ENCODE measurements at places on chromosomes 16 and 17. TPM values are rescaled to one million over a fixed set of nuclear protein-coding genes. Genes with fewer than 3 reads are reported as not detected.

- DNase-seq = no peak
Measured at GRCh38 chr16:81848306-81848853, 69.3 kb downstream of the PLCG2 start.

- DNase-seq = no peak
Measured at GRCh38 chr17:69561462-69561861, 147.0 kb downstream of the MAP2K6 start.

- no peak for DNase-seq
Measured at GRCh38 chr17:13393841-13394710, 207.7 kb downstream of the HS3ST3A1 start.

- DNase-seq = no peak
Measured at GRCh38 chr16:83159049-83159448, 532.3 kb downstream of the CDH13 start.

DNA sequence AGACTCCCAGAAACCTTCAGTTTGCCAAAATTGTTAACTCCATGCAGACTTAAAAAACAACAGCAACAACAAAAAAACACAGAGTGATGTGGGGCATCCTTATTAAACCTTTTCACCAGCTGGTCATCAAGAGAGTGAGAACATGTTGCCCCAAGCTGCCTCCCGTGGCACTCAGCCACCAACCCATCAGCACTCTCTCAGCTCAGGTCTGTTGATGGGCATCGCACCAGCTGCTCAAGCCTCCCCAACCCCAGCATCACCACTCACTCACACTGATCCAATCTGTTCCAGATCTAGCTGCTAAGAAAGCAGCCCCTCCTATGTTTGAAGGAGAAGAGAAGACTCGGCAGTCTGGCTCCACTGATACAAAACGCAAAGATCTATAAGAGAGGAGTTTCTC lies 46.8 kb downstream of the SLC39A11 start:
- DNase-seq = no peak

GRCh38 chr16:86221085-86221484 lies 289.2 kb upstream of the FOXF1 start:
- DNase-seq = no peak

DNA sequence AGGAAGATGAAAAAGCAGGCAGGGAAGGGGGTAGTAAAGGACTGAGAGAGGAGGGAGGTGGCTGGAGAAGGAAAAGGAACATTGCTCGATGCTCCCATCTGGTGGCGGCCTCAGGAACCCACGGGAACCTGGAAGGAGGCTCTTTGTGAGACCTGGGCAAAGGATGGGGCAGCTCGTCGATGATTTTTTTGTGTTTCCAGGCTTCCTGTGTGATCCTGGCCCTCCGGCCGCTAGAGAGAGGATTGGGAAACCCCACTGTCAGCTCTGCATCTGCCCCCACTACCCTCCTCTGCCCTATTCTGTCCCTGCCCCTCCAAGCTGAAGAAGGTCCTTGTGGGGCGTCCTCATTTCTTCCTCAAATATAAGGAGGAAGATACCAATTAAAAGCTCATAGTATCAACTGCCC lies 6.6 kb downstream of the WFIKKN2 start:
- DNase-seq = no peak

DNA sequence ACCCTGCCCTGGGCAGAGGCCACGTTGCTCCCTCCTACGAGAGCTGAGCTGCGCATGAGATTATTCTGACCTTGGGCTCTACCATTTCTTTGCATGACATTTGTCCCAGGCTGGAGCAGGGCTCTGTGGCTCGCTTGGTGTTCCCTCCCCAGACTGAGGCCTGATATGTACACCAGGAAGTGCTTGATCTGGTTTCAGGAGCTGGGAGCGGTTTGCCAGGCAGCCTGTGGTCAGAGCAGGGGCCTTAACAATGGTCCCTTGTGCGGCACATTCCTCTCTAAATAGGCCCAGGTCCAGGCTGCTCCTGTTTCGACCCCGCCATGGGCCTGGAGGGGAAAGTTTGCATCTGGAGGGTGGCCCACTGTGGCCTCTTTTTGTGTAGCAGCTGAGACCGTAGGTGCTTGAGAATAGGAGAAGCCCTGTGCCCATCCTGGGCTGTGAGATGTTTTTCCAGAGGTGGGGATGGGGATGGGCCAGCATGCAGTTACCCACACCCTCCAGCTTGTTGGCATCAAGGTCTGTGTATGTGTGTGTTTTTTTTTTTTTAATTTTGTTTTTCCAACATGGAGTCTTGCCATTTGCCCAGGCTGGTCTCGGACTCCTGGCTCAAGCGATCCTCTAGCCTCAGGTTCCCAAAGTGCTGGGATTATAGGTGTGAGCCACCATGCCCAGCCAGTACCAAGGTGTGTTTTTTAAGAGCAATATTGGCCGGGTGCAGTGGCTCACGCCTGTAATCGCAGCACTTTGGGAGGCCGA lies 253.9 kb downstream of the SEC14L1 start:
- DNase-seq = no peak

GRCh38 chr17:29292071-29292991 lies 1.6 kb downstream of the NUFIP2 start:
- peak; percentile 20 for DNase-seq

GRCh38 chr17:80827646-80828643 lies 163.7 kb upstream of the CHMP6 start:
- DNase-seq = no peak

GRCh38 chr17:28041844-28042656 lies 427 bp upstream of the NLK start:
- DNase-seq = no peak

DNA sequence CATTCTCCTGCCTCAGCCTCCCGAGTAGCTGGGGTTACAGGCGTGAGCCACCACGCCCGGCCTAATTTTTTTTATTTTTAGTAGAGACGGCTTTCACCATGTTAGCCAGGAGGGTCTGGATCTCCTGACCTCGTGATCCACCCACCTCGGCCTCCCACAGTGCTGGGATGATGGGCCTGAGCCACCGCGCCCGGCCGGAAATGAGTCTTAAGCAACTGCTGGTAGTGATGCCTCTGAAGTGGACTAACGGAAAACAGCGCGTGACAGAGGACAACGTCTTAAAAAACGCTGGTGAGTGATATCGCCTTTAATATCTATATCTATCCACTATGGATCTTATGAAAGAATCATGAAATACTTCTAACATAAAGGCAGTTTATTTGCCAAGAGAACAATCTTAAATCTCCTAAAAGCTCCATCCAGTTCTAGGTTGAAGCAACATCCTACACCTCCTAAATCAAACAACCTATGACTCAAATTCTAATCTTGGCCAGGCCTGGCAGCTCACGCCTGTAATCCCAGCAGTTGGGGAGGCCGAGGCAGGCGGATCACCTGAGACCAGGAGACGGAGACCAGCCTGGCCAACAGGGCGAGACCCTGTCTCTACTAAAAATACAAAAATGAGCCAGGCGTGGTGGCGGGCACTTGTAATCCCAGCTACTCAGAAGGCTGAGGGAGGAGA lies 69.8 kb downstream of the NXN start:
- no peak for DNase-seq

DNA sequence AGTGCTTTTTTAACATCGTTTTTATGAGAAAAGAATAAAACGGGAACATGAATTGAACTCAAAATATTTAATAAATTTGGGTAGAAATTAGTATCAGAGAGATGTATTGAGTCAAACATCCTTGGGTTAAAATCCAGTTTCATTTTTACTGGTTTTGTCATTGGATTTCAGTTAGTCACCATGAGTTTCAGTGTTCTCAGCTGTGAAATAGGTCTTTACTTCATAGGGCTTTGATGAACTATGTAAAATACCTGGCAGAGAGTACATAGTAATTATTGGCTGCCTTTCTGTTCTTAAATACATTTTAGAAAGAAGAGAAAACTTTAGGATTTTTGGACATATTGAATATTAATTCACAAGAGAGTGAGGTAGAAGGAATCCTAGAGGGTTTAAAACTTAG lies 105.8 kb downstream of the TANC2 start:
- no peak for DNase-seq

GRCh38 chr17:80000981-80001775 lies 34.5 kb downstream of the TBC1D16 start:
- no peak for DNase-seq

DNA sequence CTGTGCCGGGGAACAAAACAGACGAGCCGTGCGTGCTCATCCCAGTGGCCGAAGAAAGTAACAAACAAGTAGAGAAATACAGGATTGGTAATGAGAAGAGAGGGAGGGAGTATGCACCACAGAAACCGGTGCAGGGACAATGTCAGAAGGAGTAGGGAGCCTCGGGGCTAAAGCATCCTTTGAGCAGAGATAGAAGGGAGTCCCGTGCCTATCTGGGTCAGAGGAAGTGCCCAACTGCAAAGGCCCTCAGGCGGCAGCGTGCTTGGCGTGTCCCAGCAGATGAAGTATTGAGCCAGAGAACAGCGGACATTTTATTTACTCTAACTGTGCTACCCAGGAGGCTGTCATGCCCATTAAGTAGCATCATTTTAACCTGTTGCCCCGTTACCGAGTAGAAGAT lies 114.9 kb upstream of the CACNG5 start:
- DNase-seq = no peak

- no peak for DNase-seq
Measured at GRCh38 chr17:70414300-70414699, 245.0 kb downstream of the KCNJ2 start.

GRCh38 chr17:17603178-17603894 lies 11.8 kb upstream of the PEMT start:
- DNase-seq = no peak

DNA sequence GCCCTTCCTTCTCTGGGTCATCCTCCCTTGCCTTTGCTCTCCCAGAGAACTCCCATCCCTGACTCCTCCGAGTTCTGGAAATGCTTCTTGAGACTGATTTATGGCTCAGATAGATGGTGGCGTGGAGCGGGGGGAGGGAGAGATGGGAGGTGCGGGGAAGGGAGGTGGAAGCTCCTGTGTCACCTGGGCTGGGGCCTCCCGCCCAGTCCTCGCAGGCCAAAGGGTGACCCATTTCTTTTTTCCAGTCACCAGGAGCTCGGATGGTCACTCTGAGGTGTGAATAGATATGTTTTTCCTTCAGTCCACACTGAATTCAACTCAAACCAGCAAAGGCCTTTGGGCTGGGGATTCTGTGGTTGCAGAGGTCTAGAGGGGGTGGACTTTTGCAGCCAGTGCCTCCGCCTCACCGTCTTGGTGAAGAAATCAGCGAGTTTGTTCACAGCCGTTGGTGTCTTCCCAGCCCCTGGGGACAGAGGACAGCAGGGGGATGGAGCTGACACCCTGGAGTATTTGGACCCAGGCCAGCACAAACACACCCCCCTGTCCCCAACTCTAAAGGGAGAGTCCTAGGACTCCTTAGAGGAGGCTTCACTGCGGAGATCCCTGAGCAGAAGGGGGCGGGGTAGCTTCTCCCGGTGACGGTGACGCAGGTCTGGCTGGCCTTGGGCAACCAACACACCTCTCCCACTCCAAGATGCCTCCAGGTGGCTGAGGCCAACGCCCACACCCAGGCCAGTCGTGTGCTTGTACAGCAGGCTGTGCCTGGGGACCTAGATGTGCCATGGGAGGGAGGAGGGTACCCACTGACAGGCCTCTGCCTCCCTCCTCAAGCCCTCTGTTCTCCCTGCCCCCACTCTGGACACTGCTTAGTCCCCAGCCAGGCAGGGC lies 80.6 kb downstream of the AMFR start:
- DNase-seq = no peak

DNA sequence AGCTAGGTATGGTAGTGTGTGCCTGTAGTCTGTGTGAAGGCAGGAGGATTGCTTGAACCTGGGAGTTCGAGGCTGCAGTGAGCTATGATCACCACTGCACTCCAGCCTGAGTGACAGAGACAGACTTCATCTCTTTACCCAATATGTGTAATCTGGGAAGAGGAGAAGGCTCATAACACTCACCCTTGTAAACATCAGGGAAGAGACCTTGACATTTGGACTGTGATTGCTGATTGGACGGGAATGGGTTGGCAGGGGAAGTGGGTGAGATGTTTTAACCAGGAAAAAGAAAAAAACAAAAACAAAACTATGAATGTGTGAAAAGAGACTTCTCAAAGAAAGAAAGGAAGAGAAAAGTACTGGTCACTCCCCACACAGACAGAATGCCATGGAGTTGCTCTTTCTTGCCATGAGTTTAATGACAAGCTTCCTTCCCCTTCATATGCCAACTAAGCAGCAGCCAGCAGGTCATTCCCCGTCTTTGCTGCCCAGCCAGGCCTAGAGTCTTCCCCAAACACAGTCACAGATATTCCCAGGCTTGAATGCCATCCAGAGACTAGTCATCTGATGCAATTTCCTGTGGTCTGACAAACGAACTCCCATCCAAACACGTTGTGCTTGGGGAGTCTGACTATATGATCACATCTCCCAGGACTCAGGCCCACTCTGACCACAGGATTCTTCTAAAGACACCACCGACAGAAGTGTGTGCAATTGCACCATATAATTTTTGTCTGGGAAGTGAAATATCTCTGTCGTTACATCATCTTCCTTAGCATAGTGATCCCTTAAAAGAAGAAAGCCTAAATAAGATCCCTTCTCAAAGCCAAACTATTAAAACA lies 3.6 kb upstream of the XAF1 start:
- no peak for DNase-seq

DNA sequence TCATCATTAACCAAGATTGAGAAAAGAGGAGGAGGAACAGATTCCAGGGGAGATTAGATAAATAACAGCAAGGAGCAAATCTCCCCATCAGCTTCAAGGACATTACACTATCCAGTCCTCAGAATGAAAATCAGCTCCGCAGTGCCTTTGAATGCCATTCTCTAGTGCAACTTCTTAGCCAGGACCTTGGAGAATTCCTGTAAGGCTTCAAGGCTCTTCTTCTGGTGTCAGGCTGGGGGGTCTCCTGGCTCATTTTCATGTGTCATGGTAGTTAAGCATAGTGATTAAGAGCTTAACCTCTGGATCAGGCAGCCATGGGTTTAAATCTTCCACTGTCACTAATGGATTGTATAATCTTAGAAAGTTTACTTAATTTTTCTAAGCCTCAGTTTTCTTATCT lies 137.3 kb upstream of the CCL2 start:
- DNase-seq = no peak

- no peak for DNase-seq
Measured at GRCh38 chr16:84483882-84484565, 20.4 kb downstream of the MEAK7 start.

GRCh38 chr17:61381537-61381936 lies 18.1 kb upstream of the TBX2 start:
- no peak for DNase-seq

GRCh38 chr17:19370493-19370960 lies 7.8 kb upstream of the MAPK7 start:
- DNase-seq = no peak

DNA sequence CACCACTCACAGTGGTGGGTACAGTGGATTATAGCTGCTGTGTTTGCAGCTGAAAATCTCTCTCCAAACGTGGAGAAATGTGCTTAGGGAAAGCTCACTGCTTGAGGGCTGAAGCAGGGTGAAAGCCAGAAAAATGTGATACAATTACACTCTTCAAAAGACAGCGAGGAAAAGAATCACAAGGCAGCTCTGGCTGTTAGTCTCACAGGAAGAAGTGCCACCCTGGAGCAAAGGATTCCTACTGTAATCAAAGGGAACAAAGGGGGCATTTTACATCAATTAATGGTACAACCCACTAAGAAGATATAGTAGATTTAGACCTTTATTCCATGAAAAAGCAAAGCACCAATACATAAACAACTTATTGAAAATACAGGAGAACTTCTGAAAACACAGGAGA lies 48.1 kb upstream of the IRX5 start:
- no peak for DNase-seq

COL1A1 gene
- 754 TPM for polyA plus RNA-seq

ALDOA gene
- polyA plus RNA-seq = 641 TPM

GPR142 gene
- 0.17 TPM for polyA plus RNA-seq

ERBB2 gene
- polyA plus RNA-seq = 166 TPM

CDC6 gene
- polyA plus RNA-seq = 24.1 TPM

TAT gene
- 0.11 TPM for polyA plus RNA-seq

GAST gene
- polyA plus RNA-seq = not detected

NKD1 gene
- 13.1 TPM for polyA plus RNA-seq

ACSM2A gene
- polyA plus RNA-seq = 76.3 TPM

PTX4 gene
- 0.04 TPM for polyA plus RNA-seq

ABCC6 gene
- 17.7 TPM for polyA plus RNA-seq

ZPBP2 gene
- not detected for polyA plus RNA-seq

Data from right renal pelvis (tissue), 4 donors.